ENCODE measurements at places on chromosomes 5 and 9.

- DNase-seq = no peak
Measured at GRCh38 chr9:105911104-105911911, 217.0 kb downstream of the TMEM38B start.

DNA sequence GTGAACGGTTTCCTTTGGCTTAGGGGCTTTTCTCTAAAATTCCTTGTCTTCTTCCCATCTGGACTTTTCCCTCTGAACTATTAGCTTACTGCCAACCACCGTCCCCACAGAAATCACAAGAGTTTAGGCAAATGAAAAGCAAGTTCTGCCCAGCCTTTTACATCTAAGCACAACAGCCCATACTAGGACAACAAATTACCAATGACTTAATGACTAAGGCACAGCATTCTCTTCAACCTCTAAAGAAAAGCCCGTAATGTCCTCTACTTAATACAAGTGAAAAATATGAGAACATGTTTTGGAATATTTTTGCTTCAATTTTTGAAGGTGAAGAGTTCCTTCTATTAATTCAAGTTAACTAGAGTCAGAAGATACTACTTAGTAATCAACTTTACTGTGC, 1.2 kb downstream of the ZBTB5 start:
- no peak for DNase-seq

DNA sequence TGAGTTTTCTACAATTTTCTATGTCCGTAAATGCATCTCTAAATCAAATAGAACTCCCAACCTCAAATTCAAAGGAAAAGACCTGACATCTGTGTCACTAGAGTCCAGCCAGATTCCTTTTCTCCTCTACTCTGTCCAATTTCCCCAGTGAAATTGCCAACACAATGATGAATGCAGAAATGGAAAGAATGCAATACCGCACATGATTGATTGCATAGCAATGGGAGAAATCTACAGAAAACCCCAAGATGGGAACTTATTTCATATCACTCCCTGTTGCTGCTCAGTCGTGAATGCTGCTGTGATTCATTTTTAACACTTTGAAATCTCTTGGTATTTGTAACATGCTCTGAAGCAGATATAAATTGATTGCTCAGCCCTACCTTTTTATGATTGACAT, 355.1 kb upstream of the TUSC1 start:
- no peak for DNase-seq

GRCh38 chr5:51047369-51047768, 335.9 kb upstream of the ISL1 start:
- no peak for DNase-seq

DNA sequence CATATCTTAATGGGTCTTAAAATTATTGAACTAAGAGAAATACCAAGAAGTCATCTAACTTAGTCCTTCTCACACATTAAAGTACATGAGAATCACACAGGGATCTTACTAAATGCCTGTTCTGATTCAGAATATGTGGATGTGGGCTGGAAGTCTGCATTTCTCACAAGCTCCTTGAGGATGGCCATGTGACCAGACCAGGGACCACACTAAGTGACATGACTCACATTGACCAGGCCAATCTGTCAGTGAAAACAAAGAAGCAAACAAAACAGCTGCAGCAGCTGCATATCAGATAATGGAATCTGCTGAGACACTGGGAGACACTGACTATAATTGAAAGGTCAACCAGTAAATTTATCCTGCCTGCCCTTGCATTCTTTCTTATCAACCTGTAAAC, 110.5 kb downstream of the ADAMTS12 start:
- DNase-seq = no peak

- no peak for DNase-seq
Measured at GRCh38 chr9:132854832-132855231, 23.3 kb downstream of the AK8 start.

Measured in DND-41 (cell line).